ENCODE measurements at places on chromosomes 11 and 22.

GRCh38 chr11:11397036-11397415, 44.0 kb upstream of the CSNK2A3 start:
- no peak for DNase-seq

- peak; percentile 22 for DNase-seq
Observed at GRCh38 chr11:12274056-12274455, 103.3 kb upstream of the PARVA start.

DNA sequence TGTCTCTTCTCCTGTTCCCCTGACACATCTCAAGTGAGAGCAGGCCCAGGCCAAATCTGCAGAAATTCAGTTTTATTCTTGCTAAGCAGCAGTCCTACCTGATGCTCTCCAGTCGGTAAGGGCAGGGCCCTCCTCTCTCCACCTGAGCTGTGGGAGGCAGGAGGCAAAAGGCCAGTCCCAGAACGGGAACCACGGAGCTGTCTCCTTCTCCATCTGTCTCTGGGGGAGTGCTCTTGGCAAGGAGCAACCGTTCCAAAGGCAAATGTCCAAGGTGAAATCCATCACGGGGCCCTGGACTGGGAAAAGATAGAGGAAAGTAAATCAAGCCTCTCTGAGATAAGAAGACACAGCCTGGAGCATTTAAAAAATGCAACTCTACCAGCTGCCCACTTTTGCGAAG, 65.2 kb upstream of the CDON start:
- no peak for DNase-seq

GRCh38 chr11:95682552-95682951, 107.0 kb downstream of the FAM76B start:
- DNase-seq: no peak

DNA sequence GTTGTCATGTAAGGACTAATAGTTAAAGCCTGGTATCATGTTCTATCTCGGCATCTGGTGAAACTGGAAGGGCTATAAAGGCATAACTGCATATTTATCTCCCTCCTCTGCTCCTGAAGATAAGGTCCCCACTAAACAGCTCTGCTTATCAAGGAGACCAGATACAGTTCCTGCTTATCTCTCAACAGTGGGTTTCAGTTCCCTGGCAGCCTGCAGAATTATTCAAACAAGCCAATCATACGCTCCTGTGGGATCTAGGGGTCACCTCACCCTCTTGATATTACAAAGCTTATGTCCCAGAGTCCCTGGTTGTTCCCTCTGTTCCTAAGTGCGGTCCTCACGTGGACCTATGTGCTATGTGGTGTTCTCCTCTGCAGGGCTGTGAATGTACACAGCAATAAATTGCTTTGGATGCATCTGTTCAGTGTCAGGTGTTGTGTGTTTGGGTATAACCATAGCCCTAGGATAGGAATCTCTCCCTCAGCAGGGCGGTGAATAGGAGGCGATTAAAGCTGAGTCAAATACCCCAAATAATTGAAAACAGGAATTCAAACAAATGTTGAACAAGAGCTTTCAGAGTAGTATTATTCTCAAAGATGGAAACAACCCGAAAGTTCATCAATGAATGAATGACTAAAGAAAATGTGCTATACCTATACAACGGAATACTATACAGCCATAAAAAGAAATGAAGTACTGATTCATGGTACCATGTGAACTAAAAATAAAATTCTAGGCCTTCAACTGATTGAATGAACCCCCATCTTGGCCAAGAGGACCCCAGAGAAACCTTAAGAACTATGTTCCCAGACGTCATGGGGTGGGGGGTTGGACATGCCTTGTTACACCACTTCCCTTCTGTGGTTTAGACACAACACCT, 3.1 kb upstream of the OOSP4A start:
- DNase-seq: no peak

DNA sequence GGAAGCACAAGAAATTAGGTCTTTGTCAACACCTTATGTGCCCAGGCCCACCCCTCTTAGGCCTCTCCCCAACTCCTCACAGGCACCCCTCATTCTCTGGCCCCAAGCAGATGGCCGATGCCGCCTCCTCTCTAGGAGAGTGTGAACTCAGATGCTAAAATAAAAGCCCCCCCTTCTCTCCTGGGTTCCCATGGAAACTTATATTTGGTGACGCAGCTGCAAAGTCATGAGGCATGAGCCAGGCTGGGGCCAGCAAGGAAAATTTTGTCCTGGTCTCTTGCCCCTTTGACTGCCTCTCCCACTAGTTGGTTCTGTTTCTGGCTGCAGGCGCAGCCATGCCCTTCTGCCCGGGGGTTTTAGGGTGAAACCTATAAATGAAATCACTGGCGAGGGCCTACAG, 11.8 kb downstream of the RCOR2 start:
- DNase-seq: no peak

- DNase-seq: no peak
Observed at GRCh38 chr22:20194681-20195593, 44.1 kb upstream of the CCDC188 start.

- no peak for DNase-seq
Observed at GRCh38 chr11:108670451-108670850, 5.6 kb downstream of the DDX10 start.

DNA sequence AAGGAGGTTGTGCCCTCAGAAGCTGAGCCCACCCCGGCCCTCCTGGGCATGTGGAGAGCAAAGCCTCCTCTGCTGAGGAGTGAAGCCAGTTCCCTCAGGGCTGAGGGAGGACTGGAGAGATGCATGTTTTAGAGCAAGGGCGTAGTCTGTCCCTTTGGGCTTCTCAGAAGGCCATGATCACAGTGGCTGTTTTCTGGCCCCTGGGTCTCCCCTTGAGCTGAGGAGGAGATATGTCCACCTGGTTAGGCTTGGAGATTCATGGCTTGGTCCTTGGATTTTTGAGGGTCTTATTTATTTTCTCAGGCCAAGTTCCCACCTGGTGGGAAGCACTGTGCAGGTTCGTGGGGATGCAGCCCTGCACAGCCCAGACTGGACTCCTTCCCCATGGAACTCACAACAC, 46.5 kb upstream of the THY1 start:
- no peak for DNase-seq

GRCh38 chr22:25080855-25081254, 118.8 kb upstream of the CRYBB3 start:
- no peak for DNase-seq

DNA sequence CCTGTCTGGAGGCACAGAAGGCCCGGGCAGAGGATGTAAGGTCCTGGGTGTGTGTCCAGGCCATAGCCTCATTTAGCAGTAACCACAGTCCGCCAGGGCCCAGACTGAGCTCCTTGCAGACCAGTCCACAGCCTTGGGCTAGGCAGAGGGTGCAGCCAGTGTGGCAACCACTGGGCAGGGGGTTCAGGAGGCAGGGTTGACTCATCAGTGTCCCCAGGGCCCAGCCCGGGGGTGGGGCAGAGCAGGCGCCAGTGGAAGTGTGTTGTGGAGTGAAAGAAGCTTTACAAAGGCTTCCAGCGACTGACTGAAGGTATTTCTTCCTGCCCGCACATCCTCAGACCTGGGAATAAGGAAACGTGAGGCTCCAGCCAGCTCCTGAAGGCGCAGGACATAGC, 27.7 kb upstream of the WNT11 start:
- no peak for DNase-seq

- no peak for DNase-seq
Observed at GRCh38 chr11:120482149-120482548, 29.4 kb upstream of the GRIK4 start.

DNA sequence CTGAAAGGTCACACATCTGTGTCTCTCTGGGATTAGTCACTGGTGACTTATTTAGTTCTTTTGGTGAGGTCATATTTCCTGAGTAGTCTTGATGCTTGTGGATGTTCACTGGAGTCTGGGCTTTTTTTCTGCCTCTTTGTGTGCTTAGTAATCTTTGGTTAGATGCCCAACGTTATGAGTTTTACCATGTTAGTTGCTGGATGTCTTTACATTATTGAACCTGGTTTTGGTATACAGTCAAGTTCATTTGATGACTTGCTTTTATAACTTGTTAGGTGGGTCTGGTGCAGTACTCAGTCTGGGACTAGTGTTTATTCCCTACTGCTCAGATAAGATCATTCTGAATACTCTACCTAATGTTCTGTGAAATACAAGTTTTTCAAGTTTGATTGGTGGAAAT, 26.2 kb upstream of the SLC37A2 start:
- DNase-seq: no peak

DNA sequence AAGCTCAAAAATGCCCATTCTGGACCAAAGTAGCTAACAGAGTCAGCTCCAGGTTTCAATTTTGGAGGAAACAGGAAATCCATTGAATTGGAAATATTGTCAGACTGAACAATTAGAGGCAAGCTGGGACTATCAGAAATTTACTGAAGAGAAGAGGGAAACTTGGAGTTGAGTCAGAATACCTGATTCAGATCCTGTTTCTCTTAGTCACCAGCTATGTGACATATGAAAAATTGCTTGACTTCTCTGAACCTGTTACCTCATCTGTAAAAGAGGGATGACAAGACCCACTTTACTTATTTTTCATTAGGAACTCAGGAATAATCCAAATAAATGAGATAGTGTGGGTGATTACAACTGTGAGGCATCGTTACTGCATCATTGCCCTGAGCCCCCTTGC, 148.9 kb upstream of the CADM1 start:
- DNase-seq: no peak

- DNase-seq: no peak
Observed at GRCh38 chr11:27248576-27249509, 114.2 kb downstream of the CCDC34 start.

GRCh38 chr22:36977401-36977861, 41.8 kb downstream of the TST start:
- peak; percentile 30 for DNase-seq

- no peak for DNase-seq
Observed at GRCh38 chr11:43601511-43601910, 79.0 kb upstream of the HSD17B12 start.

- peak; percentile 38 for DNase-seq
Observed at GRCh38 chr11:12274558-12275197, 102.7 kb upstream of the PARVA start.

- DNase-seq: no peak
Observed at GRCh38 chr11:102724904-102725500, at the start of gene MMP8. Gene MMP8, minus strand, starts transcription at chr11:102724954. Its CDS starts 99 bp downstream, at chr11:102724855.

DNA sequence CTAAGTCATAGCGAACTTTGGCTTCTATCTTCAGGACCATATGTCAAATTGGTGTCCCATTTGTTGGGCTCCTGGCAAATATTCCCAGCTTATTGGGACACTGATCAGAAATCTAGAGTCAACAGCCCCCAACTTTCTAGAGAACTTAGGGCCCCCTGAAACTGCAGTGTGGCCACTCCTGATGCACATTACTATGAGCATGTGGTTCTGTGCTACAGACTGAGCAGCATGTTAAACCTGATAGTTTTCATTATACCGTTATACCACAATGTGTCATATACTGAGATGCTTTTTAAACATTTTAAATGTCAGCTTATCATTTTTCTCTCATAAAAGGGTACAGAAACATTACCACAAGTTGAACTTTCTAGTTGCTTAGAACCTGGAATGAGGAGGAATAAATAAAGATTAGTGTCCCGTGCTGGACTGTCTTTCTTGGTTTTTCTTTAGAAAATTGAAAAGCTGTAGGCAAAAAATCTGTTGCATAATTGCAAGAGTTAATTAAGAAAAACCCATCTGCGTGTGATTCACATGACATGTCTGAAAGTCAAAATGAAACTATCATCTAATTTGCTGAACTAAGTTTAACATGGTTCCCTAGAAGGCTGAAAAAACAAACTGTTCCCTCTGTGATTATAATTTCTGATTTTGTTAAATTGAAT, 16.4 kb upstream of the CTSC start:
- DNase-seq: no peak

GRCh38 chr11:8067567-8067928, 13.5 kb upstream of the TUB start:
- no peak for DNase-seq

DNA sequence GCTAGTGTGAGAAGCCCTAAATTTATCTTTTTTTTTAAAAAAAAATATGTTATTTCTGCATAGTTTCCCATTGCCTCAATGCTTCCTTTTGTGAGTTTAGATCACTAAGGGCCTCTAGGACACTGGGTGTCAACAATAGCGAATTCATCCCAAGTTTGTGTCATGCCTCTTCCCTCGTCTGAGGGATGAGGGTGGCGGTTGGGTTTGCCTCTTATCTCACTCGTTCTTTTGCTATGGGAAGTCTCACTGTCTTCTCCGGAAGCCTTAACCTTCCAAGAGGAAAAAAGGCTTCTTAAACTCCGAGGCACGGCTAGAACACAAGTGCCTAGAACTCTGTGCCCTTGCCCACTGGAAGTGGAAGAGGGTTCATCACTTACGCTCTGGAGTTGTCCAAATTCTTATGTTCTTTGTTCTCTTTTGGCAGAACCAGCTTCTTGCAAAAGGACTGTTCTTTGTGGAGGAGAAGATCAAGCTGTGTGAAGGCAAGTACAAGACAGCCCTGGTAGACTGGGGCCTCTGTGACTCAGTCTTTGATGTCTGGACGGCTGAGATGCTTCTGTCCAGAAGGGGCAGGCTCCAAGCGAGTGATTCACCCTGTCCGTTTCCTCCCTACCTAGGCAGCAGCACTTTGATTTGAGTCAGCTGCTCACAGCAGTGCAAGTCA, 78.5 kb downstream of the TRAF6 start:
- DNase-seq: no peak

DNA sequence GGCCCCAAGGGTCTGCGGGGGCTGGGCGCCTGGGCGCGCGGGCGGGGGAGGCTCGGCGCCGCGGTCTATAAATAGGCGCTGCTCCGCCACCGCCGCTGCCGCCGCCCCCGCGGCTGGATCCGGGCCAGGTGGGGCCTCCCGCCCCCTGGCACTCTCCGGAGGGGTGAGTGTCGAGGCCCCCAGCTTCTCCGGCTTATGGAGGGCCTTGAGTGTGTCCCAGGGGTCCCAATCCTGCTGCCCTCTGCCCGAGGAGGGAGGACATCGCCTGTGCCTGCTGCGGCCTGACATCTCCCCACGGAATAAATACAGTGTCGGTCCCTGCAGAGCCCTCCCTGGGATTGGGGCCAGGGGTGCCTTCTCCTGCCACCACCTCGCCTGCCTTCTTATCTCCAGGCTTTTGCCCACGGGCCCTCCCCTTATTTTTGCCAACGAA, 4.3 kb upstream of the GP1BB start:
- no peak for DNase-seq

- no peak for DNase-seq
Observed at GRCh38 chr11:47948137-47948536, 32.2 kb upstream of the PTPRJ start.

DNA sequence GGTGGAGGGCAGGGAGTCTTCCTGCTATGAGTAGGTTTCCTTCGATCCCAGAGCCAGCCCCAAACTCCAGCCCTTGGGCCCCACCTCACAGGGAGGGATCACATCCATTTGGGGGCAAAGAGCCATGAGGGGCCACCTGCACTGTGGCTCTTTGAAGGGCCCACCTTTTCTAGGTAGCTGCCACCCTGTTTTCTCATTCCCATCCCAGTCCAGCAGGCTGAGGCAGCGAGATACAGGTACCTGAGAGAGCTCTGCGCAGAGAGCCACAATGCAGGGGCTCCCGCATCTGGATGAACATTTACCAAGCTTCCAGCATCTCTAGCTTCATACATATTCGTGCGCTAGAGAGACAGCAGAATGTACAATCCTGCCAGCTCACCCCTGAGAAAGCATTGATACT, 16.3 kb downstream of the FXYD6 start:
- no peak for DNase-seq

- DNase-seq: no peak
Observed at GRCh38 chr22:41780746-41781505, 19.6 kb upstream of the CCDC134 start.

- DNase-seq: no peak
Observed at GRCh38 chr11:49851971-49852389, 100.2 kb upstream of the OR4C13 start.

GRCh38 chr11:121207485-121208115, 85.0 kb upstream of the SC5D start:
- DNase-seq: no peak
